ENCODE measurements at places on chromosomes 4 and X. TPM values are rescaled to one million over a fixed set of nuclear protein-coding genes. Genes with fewer than 3 reads are reported as not detected.
A peak's percentile ranks its signal among the peaks of the same experiment; 100 is the strongest.

ANXA3 gene
- 68.7 TPM for total RNA-seq

YIPF7 gene
- 0.30 TPM for total RNA-seq

DNA sequence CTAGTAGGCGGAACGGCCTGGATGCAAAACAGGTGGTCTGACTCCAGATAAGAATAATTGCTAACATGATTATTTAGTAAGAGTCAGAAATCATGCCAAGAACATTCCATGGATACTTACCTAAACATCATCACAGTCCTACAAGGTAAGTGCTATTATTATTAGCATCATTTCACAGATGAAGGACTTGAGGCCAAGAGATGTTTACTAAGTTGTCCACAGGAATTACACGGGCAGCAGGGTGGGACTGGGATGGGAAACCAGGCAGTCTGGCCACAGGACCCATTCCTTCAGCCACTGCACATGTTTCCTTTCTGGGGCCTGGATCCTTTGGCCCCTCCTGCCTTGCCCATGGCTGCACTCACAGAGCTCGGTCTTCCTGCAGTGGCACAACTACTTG, 48.3 kb downstream of the ANAPC4 start:
- H3K27ac ChIP-seq, result no peak overlapping the region
- H3K36me3 ChIP-seq, result no peaks in the 10 kb centered on the region
- no peaks in the 10 kb centered on the region for H3K27me3 ChIP-seq
- H3K4me1 ChIP-seq, result no peaks in the 10 kb centered on the region
- peak; percentile 22 for DNase-seq
- no peak overlapping the region for H3K4me3 ChIP-seq

DNA sequence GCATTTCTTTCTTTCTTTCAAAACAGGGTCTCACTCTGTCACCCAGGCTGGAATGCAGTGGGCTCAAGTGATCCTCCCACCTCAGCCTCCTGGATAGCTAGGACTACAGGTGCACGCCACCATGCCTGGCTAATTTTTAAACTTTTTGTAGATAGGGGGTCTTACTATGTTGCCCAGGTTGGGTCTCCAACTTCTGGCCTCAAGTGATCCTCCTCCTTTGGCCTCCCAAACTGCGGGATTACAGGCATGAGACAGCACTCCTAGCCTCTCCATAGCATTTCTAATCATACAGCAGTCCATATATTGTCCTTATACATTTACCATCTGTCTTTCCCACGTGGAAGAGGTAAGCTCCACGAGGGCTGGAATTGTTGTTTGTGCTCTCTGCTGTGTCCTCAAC, 2.0 kb upstream of the FHIP1A start:
- no peaks in the 10 kb centered on the region for H3K36me3 ChIP-seq
- DNase-seq, result no peak
- peaks cover 4% of the 10 kb centered on the region for H3K4me1 ChIP-seq

PPARGC1A gene
- 0.53 TPM for total RNA-seq

- no peaks in the 10 kb centered on the region for H3K27me3 ChIP-seq
- DNase-seq, result no peak
- no peaks in the 10 kb centered on the region for H3K4me1 ChIP-seq
- no peaks in the 10 kb centered on the region for H3K36me3 ChIP-seq
- H3K27ac ChIP-seq, result no peak overlapping the region
These were observed 620.8 kb upstream of the ADGRL3 start for GRCh38 chr4:60579335-60579734.

PLA2G12A gene
- 17.8 TPM for total RNA-seq

All from astrocyte (in vitro differentiated cells and primary cell).